HT1080 (cell line): ENCODE measurements at places on chromosomes 11 and 22. TPM values are rescaled to one million over a fixed set of nuclear protein-coding genes. Genes with fewer than 3 reads are reported as not detected.

SPTBN2 gene
- 79.1 and 122 TPM in 2 replicates for total RNA-seq

SYT9 gene
- 0.11 and 0.33 TPM in 2 replicates for total RNA-seq

PTPRCAP gene
- 0.60 TPM in 1 of 2 replicates, not detected in the other for total RNA-seq

HEPACAM gene
- total RNA-seq = 0.29 TPM in 1 of 2 replicates, not detected in the other

PNPLA5 gene
- total RNA-seq = not detected in 2 replicates

CYP2D6 gene
- total RNA-seq = 0.11 and 0.13 TPM in 2 replicates
